ENCODE measurements at places on chromosomes 12 and 14.

DNA sequence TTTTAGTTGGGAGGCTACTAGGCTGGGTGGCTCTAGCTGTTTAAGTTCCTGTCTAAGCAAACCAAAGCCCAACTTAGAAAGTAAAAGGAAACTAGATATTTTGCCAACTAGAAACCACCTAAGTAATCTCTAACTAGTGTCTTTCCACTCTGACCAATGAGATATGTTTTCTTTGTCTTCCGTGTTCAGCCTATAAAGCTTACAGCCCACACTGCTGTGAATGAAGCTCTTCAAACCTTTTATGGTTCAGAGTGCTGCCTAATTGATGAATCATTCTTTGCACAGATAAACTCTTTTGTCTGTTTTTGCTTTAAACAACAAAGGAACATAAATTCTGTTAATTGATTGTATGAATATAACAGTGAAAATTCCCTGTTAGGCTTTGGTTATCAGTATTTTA is 66.1 kb downstream of the FUT8 start:
- DNase-seq, result peak; percentile 52

- DNase-seq, result no peak
These were observed 163.6 kb downstream of the RIMBP2 start for GRCh38 chr12:130552483-130552996.

DNA sequence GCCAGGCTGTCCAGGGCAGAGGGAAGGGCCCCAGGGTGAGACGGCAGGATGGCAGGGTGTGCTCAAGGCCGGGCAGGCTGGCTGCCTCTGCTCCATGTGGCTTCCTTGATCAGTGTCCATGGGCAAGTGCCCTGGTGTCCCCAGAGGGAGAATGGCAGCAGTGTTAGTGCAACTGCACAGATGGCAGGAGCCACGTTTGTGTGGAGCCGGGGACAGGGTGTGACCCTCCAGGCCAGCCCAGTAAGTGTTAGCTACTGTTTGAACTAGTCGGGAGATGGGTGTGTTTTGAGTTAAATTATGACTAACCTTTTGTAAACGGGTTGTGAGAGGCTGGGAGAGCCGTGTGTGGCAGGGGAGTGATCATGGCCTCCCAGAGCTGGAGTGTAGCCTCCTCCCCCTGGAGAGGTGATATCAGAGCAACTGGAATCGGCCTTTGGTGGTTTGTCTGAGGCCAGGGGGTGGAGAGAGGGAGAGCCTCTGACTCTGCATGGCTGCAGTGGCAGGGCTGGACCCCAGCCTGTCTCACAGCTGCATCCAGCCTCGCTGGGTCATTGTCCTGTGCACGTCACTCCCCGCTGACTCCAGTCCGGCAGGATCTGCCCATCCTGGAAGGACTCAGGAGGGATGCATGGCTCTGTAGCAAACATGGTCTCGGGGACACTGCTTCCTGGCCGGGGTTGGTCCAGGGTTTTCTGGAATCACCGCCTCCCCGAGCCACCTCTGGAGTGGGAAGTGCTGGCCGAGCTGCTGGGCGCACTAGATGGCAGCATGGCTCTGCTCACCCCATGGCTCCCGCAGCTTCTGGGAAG is 27.8 kb downstream of the AACS start:
- peak; percentile 46 for DNase-seq

DNA sequence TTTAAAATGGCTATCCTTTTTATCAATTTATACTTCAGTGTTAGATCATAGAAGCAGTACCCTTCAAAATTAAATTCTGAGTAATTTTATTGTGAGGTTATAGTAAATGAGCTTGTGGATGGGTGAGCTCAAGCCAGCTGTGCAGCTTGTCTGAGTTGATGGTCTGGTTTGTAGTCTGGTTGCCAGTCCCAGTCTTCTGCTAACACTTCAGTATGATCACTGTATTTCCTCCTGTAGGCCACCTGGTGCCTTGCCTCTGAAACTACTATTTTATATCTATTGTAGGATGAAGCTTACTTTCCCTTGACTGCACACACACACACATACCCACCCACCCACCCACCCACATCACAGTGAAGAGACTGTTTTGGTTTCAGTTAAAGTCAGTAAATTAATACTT is 496.4 kb downstream of the PCNX1 start:
- DNase-seq, result no peak

- no peak for DNase-seq
These were observed 10.7 kb downstream of the RAD52 start for GRCh38 chr12:938810-939209.

DNA sequence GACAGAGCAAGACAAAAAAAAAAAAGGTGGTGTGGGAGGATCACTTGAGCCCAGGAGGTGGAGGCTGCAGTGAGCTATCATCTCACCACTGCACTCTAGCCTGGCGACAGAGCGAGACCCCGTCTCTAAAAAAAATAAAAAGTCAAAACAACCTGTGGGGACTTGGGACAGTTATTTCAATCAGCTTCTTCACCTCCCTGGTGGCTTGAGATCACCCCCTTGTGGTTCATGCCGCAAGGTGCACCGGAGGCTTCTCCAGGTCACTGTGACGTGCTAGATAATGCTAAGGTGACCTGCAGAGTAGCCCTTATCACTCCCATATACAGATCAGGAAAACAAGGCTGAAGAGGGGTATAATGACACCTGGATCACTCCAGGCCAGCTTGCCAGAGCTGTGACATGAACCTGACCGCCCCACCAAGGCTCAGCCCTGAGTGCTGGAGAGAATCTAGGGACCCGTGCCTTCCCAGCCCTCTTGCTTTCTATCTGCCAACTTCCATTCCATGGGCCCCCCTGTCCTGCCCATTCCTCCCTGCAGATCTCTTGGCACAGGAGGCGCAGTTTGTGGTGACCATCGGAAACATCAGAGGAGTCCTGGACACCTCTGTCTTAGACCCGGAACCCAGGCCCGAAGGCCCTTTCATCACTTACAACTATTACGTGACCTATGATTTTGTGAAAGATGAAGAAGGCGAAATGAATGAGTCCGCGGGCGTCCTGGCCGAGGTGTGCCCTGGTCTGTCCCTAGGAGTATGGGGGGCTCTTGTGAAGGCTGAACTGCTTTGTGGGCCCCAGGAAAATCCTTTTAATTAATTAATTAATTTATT is 8.1 kb downstream of the LRRC43 start:
- DNase-seq, result peak; percentile 40

DNA sequence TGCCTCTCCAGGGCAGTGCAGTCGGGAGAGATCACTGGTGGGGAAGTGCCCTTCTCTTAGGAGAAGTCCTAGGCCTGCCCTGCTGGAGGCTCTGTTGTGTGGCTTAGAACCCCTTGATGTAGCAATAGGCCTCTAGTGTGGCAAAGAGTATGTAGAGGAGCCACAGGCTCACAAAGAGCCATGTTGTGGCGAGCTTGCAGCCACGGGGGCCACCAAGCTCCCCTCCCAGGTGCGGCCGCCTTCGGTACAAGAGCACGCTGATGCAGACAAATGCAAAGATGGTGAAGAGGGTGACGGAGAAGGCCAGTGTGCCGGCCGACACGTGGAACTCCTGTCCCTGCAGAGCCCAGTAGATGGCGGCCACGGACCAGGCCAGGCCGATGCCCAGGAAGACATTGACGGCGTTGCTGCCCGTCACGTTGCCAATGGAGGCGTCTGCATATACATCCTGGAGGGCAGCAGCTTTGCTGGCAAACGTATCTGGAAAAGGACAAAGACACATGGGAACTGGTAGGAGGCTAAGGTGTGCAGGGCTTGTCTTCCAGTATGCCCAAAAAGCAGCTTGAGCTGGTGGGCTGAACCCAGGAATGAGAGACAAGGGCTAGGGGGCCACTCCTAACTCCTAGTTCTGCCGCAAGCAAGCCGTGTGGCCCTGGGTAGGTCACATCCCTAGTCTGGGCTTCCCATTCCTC is 142.8 kb downstream of the SLC8A3 start:
- peak; percentile 43 for DNase-seq

DNA sequence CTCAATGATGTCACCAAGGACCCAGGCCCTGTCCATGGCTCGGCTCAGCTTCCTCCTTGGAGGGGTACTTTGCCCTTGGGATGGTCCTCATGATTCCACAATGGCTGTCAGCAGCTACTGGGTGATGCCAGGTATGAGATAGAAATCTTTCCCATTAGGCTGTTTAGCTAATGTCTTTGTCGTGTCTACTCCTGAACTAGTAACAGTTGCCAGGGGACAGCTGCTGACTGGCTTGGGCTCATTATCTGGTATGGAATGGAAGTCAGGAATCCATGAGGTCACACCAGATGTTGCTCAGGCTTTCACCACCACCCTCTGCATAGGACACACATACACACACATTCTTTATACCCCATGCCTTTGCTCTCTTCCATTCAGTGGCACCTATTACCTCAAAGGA is 9.2 kb downstream of the PRPH start:
- DNase-seq, result peak; percentile 93

GRCh38 chr12:111745211-111745610 is 21.5 kb upstream of the ALDH2 start:
- no peak for DNase-seq
